Sciatic nerve (tissue), 2 donors: ENCODE measurements at places on chromosomes 5 and 9. TPM values are rescaled to one million over a fixed set of nuclear protein-coding genes. Genes with fewer than 3 reads are reported as not detected.

DNA sequence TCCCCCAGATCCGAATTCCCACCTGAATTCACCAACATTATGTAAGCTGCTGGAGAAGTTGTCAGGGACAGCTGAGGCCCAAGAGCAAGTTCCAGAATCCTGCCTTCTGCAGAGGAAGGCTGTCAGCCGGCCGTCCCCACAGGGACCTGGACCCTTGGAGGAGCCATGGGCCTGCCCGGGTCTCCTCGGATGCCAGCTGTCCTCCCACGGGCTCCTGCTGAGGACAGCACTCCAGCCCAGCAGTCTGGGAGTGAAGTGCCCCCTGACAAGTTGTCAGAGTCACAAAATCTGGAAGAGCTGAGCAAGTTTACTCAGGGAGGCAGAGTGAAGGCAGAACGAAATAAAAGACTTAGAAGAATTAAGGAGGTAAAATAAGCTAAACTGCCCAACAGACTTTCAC is 192.5 kb upstream of the DAPK1 start:
- DNase-seq, result no peak

The PCDHGA1 gene
- 1.4 TPM for total RNA-seq

DNA sequence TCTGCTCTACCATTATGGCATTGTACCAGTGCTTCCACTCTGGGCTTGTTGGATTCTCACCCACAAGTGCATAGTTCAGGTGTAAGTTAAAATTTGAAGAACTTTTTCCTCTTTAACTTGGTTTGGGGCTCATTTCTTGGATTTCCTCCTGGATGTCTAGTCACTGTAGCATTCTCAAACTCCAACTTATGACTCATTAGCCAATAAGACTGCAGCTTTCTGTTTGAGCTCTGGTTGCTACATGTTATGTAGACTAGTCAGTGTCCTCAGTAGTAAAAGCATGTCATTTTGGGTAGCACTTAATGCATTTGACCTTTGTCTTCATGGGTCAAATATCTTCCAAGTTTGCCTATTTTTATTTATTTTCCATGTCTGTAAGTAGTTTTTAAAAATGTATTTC is 790.8 kb downstream of the BRINP1 start:
- DNase-seq, result no peak

DNA sequence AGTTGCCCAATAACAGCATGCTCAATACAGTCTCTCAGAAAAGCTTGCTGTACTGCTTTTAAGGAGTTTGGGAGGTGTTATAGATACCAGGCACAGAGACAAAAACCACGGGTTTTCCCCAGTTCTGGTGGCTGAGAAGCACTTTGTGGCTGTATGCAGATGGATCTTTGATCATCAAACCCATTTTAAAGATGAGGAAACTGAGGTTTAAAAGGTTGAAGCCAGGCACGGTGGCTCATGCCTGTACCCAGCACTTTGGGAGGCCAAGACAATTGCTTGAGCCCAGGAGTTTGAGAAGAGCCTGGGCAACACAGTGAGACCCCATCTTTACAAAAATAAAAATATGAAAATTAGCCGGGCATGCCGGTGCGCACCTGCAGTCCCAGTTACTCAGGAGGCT is 46.3 kb upstream of the PLPP6 start:
- no peak for DNase-seq

DNA sequence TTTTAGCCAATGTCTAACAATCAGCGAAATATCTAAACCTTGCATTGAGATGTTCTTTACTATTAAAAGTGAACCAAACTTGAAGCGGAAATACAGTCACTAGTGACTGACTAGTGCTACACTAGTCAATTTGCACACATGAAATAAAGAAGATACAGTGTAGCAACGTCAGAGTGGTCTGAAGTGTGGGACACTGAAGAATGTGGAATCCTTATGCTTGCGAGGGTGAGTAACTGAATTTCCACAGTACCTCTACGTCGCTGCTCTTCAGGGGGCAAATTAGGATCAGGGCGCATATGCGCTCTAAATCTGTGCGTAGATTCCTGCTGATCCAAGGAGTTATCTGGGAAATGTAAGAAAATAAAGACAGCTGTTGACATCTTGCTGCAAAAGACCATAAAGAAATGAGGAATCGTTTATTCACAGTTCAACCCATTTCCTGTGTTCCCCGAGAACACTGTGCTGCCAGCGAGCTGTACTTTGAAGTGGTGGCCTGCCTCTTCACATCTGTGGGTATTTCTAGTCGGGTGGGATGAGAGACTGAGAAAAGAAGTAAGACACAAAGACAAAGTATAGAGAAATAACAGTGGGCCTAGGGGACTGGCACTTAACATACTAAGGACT is 39.8 kb upstream of the FLT4 start:
- no peak for DNase-seq

GRCh38 chr9:18705796-18706392 is 231.9 kb downstream of the ADAMTSL1 start:
- no peak for DNase-seq

The C5orf34 gene
- total RNA-seq, result 1.5 TPM

DNA sequence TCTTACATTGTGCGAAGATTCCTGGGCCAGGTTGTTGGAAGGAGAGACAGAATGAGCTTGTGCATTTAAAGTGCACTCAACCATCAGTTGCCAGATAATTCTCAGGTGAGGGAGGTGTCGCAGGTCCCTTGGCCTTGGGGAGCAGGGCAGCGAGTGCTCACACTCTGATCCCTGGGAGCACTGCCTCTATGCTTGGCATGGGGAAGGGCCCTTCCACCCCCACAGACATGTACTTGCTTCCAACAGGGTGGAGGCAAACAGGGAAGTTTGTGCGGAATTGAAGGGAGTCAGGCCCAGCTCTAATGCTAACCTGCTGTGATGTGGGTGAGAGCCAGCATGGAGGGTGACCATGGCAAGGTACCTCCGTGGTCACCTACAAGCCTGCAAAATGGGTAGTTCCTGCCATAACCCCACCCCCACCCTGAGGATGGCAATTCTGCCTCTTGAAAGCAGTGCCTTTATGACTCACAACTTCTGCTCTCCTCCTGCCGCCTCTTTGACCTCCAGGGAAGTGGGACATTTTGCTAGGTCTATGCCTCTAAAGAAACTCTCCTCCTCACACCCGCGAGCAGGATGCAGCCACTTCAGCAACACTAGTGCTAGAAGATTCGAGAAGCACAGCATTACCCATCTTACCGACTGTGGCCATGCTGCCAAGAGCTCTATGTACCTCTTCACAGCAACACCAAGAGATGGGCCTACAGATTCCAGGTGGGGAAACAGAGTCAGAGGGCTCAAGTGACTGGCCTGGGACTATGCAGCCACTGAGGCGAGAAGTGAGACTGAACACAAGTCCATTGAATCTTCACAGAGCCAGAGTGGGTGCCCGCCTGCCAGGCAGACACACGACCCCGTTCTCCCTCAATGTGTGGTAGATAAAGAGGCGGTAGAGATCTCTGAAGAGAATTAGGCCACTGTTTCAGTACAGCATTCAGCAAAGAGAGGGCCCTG is 22.1 kb upstream of the SLC25A51 start:
- DNase-seq, result no peak

DNA sequence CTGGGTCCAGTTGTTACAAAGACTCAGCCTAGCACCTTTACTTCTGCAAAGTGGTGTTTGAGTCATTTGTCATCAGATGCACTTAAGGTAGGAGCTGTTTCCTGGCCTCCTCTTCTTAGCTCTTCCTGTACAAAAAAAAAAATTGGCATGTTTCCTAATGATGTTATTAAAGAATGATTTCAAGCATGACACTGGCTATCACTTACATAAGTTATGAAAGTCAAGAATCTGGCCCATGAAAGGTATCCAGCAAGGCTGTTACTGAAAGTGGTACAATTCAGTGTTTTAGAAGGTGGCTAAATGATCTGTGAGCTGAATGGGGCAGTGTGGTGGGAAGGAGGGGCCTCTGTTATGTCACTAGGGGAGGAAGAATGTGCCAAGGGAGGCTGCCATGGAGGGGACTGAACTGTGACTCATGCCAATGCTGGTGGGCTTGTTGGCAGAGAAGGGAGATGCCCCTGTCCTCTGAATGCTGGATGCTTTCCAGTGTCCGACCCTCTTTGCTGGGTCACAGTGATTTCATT is 175.1 kb upstream of the MAP1B start:
- no peak for DNase-seq
